Activated CD8-positive, alpha-beta memory T cell treated with anti-CD3 and anti-CD28 coated beads for 1 hour (primary cell): ENCODE measurements at places on chromosomes 6 and 20.

- DNase-seq: no peak
Observed at GRCh38 chr6:139881236-139881635, 506.8 kb upstream of the CITED2 start.

DNA sequence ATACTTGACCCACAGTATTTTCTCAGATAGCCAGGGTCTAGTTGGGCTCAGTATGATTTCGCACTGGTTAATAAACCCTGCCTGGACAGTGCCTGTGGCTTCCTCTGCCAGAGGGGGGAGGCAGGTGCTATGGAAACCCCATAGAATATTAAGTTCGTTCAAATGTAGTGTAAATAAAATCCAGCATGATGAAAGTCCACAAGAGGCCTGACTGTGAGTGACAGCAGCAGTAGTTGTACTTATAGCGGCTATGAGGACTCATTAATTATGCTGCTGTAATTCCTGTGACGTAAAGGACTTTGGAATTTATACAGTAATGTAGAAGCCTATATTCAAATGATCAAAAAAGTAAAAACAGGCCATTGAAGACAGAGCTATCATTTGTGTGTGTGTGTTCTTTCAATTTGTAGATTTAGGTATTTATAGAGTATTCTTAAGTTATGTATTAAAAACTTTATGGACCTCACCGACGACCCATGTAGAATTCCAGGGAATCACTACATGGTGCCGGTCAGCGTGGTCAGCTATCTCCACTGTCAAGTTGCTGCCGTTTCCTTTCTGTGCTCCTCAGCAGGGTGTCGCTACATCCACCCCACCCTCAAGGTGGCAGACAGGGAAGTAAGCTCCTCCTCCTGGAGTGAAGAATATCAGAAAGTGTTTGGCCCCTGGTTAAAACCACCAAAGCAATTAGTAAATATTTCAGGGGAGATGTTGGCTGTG lies 10.0 kb downstream of the PYGB start:
- no peak for DNase-seq

DNA sequence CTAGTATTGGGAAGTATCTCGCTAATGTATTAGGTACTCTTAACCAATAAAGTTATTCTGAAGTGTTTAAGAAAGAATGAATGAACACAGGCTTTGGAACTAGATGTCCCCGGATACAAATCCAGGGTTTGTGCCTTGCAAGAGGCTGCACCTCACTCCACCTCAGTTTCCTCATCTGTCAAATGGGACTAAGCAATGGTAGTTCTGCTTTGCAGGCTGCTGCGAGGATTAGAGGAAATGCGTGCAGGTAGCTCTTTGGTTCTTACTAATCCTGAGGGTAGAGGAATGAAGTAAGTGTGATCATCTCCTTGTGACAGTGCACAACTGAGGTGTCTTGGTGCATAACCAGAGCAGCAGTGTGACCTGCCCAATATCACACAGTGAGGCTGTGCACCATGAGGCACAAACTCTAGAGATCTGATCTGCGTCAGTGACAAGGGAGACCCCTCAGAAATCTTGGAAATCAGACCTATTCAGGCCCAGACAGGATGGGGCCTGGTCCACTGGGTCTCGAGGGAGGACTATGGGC lies 26.7 kb downstream of the ADA start:
- DNase-seq: no peak

DNA sequence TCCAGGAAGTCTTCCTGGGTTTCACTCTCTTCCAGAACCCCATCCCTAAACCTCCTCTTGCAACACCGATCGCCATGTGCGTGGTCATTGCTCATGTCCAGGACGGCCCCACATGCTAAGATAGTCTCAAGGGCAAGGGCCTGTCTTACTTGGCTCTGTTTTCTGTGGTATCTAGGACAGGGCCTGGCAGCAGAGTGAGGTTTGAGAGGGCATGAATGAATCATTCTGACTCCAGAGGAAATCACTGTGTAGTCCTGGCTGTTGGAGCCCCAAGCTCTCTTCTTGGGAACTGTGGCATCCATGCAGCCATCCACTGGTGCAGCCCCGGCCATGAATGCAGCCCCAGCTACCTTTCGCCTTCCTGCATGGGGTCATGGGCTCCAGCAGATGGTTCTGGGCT lies 12.4 kb downstream of the SIRPA start:
- no peak for DNase-seq

GRCh38 chr20:44089987-44090674 lies 96.9 kb downstream of the JPH2 start:
- DNase-seq: no peak

- no peak for DNase-seq
Observed at GRCh38 chr6:38261626-38262025, 378.1 kb downstream of the BTBD9 start.

- DNase-seq: no peak
Observed at GRCh38 chr6:156183678-156184077, 593.5 kb upstream of the ARID1B start.

GRCh38 chr20:25622450-25623224 lies 1.2 kb downstream of the NANP start:
- DNase-seq: no peak

GRCh38 chr6:125984311-125984710 lies 2.0 kb upstream of the TRMT11 start:
- no peak for DNase-seq

- DNase-seq: no peak
Observed at GRCh38 chr20:52777171-52777570, 195.0 kb upstream of the TSHZ2 start.

GRCh38 chr20:3203315-3204123 lies 963 bp downstream of the DDRGK1 start:
- DNase-seq: no peak

- no peak for DNase-seq
Observed at GRCh38 chr20:63553933-63554290, at the start of gene FNDC11. Gene FNDC11 (plus strand): TSS chr20:63554159. CDS start chr20:63555664, 1,505 bp downstream.

DNA sequence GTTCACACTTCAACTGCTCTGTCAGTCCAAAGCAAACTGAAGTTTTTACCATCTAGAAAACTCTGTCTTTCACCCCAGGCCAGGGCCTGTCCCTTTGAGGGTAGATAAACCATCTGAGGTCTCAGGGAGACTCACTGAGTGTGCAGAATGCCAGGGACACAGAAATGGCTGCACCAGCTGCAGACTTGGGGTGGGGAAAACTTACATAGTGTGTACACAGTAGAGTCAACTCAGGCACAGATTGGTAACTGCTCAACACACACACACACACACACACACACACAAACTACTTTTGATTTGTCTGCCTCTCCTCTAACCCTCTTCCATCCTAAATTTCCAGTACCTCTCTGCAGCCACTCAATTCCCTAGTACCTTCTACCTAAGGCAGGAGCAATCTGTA lies 374.9 kb upstream of the JAG1 start:
- no peak for DNase-seq

- DNase-seq: no peak
Observed at GRCh38 chr6:36627801-36628246, 33.7 kb downstream of the SRSF3 start.

DNA sequence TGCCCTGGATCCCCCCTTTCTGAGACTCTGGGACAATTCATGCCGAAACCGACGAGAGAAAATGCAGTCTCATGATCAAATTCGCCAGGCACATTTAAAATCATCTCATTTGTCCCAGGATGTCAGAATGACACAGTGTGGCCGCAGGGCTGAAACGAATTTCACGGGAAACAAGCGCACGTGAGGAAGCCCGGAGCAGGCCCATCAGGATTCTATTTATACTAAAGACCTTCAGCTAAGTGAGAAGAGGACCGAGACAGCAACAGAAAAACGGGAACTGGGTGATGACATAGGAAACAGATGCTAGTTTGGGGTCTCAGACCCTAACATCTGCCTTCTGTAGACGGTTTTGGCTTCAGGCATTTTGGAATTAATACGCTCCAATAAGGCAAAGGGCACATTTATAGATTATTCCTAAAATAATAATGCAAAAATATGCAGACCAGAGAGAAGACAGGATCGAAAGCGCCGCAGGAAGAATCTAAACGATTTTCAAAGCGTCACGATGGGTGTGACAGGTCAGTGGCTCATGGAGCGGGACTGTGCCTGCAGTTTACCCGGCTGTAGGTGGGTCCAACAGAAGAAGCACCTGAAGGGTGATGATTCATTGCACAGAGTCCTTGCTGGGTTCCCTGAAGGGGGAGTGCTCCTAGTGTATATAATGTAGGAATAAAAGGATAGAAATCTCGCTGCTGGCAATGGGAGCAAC lies 80.8 kb upstream of the MPC1 start:
- DNase-seq: no peak
